ENCODE measurements at places on chromosomes 5 and 9.

GRCh38 chr5:80809451-80809850 lies 150.7 kb upstream of the RASGRF2 start:
- DNase-seq, result no peak

- no peak for DNase-seq
These were observed 145.9 kb upstream of the TLE4 start for GRCh38 chr9:79425840-79426239.

DNA sequence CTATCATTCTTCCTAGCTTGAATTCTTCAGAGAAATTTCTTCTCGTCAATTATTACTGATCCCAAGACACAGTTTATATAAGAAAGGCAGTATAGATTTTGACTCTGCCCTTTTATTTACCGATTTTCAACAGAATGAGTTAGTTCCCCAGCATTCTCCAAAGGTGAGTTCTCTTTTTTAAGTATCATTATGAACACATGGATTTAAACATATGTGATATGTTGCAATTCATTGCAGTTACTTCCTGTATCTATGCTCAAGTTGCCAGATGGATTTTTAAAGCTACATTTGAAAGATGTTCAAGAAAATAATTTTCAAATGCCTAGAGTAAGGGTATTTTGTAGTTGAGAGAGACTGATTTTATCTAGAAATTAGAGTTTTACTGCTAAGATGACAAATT lies 8.4 kb downstream of the WDR41 start:
- no peak for DNase-seq

DNA sequence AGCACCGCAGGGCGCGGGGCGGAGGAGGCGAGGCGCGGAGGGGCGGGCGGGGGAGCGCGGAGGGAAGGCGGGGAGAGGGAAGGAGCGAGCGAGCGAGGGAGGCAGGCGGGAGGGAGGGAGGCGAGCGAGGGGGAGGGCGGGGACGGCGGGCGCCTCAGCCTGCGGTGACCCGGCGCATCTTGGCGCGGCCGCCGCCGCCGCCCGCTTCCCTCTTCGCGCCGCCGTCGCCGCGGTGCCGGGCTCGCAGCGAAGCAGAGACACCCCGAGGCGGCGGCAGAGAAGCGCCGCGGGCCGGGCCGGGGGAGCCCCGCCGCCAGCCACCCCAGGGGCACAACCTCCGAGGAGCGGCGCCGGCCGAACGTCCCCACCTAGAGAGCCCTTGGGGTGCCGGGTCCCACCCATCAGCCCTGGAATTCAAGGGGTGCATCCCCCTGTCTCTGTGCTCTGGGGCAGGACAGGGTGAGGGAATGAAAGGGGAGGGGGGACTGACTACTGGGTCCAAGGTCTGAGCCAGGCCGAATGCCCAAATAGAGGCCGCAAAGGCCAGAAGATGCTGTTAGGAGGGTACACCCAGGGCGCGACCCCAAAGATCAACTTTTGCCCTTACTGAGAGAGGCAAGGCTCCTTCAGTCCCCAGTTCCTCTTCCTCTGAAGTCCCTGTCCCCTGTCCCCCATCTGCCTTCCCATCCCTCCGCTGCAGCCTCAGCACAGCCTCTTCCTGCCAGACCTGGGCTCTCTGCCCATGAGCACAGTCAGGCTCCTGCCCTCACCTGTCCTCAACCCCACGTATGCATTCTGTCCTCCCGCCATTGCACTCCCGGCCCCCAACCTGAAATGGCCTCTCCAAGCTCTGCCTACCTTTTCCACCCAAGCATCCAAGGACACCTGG lies at the start of gene ADAMTS2:
TSS of gene ADAMTS2 (minus strand) at position 29 of the 889 bp plus-strand sequence. CDS start 133 bp downstream, outside the sequence.
- no peak for DNase-seq

GRCh38 chr5:178114325-178115135 lies 1.2 kb downstream of the N4BP3 start:
- no peak for DNase-seq

- DNase-seq, result no peak
These were observed 91.6 kb downstream of the DMAC1 start for GRCh38 chr9:7707934-7708333.

- no peak for DNase-seq
These were observed 161.9 kb downstream of the TRIO start for GRCh38 chr5:14305045-14305444.

GRCh38 chr5:134525683-134526482 lies 413 bp downstream of the JADE2 start:
- peak; percentile 60 for DNase-seq

- no peak for DNase-seq
These were observed 372.6 kb upstream of the RIOK2 start for GRCh38 chr5:97555644-97555981.

GRCh38 chr5:32083981-32084430 lies 90.1 kb downstream of the GOLPH3 start:
- DNase-seq, result no peak

- no peak for DNase-seq
These were observed 274.0 kb upstream of the CDH9 start for GRCh38 chr5:27312291-27312893.

- peak; percentile 41 for DNase-seq
These were observed 672 bp downstream of the MSANTD3 start for GRCh38 chr9:100427366-100428263.

GRCh38 chr5:1004461-1005248 lies 3.9 kb upstream of the NKD2 start:
- DNase-seq, result peak; percentile 93

- DNase-seq, result peak; percentile 34
These were observed 1.5 kb downstream of the PRRC2B start for GRCh38 chr9:131395157-131396098.

GRCh38 chr5:94362857-94363256 lies 255.5 kb downstream of the KIAA0825 start:
- DNase-seq, result no peak

DNA sequence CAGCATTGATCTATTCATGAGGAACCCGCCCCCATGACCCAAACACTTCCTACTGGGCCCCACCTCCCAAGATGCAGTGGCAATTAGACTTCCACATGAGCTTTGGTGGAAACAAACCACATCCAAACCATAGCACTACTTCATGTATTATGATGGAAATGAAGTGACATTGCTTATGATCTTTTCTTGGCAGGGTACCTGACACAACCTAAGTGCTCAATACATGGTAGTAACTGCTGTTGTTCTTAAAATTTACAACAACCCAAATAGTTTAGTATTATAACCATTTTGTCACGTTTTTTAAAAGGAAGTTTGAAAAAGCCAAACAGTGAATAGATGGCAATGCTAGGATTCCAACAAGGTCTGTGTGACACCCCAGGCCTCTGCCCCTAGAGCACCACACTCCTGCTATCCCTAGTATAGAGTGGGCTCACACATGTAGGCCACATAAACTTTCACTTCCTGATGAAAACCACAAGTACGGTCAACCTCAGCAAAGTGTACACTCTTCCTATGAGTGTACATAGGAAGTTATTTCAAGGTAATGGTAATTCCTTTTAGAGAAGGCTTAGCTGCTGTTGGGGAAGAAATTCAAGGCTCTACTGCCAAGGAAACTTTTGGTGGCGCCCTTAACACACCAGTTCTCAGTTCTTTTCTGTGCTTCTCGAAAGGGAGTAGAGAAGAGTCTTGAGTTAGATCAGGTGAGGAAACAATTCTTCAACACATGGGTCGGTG lies 97.6 kb downstream of the ARSB start:
- DNase-seq, result no peak

DNA sequence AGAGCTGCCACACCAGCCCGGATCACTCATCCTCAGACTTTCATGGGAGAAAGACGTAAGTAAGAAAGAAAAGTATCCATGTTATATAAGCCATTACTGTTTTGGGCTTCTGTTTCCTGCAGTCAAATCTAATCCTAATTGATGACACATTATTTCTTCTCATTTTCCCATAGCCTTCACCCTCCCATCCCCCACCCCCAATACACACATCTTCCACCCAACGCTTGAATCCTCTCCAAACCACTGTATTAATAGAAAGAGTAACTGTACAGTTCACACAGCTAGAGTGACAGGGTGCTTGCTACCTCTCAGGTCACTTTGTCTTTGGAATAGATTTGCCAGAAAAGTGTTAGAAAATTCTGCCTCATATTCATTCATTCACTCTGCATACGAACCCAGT lies 69.3 kb upstream of the IL17B start:
- no peak for DNase-seq

DNA sequence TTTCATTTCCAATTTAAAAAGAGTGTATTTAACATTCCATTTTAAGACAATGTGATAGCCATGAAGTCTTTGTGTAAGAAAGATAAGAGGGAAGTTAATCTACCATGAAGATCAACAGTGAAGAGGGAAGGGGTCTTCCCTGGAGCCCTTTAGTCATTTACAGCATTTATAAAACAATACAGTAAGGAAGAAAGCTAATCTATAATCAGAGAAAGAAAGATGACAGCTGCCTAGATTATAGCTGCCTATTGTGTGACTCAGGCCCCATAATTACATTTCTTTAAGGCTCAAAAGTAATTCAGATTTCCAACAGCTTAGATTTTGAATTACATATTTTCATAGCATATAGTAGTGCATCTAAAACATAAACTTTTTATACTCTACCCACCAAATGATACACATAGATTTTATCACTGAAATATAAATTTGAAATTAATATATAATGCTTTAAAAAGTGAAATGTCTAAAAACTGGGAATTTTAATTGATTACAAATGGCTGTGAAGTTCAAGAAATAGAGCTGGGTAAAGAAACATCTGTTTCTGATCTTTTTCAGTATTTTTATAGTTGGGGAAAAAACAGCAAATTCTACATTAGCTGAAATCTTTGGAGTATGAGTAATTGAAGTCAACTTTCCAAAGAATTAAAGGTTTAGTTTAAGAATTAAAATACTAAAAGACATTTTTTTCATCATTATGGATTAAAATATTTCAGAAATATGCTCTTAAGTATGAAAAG lies 89.6 kb downstream of the RIC1 start:
- no peak for DNase-seq

- no peak for DNase-seq
These were observed 71.0 kb upstream of the TBCA start for GRCh38 chr5:77847129-77847460.

DNA sequence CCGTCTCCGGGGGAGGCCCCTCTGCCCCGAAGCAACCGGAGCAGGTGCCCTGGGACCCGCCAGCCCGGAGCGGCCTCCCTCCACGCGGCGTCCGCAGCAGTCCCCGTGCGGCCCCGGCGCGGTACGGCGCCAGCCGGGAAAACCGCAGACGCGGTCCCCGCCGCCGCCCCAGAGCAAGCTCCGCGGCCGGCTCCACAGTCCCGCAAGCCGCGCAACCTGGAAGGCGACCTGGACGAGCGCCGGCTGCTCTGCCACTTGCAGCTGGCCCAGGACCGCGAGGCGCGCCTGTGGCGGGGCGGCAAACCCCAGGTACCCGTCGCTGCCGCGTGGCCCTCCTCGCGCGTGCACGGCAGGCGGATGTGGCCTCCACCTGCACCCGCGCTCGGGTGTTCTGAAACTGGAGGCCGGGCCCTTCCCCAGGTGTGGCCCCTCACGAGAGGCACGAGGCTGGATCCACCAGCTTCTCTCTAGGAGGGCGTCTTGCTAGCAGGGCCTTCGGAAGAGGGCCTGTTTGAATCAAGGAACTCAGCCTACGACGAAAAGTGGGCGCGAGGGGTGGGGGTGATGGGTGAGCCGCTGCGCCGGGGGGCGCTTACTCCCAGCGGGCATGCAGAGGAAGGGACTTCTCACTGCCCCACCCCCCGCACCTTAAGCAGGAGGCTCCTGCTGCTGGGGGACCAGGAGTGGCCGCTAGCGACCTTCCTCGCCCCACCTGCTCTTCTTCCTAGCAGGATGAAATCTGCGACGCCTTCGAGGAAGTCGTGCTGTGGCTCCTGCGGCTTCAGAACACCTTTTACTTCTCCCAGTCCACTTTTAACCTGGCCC lies 602 bp downstream of the CCNI2 start:
- DNase-seq, result no peak

- DNase-seq, result no peak
These were observed 80.3 kb downstream of the SECISBP2 start for GRCh38 chr9:89398621-89399020.

DNA sequence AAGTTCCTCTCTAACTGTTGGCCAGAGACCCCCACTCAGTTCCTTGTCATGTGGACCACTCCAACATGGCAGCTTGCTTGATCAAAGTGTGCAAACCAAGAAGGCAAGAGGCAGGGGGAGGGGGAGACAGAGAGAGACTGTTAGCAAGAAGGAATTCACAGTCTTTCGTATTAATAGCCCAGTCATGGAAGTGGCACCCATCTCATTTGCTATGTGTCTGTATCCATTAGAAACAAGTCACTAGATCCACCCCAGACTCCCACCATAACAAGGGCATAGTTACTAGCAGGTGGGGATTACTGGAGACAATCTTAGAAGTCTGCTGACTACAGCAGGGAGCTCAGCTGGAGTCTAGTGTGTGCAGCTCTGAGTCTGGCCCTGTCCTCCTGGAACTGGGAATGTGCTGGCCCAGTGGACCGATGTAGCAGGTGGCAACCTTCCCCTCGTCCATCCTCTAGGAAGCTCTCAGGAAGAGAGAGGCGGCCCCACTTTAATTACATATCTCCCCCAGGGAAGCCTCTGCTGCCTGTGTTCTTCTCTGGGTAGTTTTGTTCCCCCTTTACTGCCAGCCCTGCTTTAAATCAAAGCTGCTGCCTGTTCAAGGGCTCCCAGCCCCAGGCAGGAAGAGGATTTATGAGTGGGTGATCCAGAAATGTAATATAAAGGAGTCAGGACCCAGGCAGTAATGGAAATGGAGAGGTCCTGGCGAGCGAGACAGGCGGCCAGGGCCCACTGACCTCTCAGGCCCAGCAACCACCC lies 47.8 kb upstream of the ALDH1B1 start:
- no peak for DNase-seq

GRCh38 chr5:160260881-160261815 lies 31.8 kb downstream of the FABP6 start:
- no peak for DNase-seq

Measured in 8988T (cell line).